ENCODE measurements at places on chromosomes 16 and 17.

DNA sequence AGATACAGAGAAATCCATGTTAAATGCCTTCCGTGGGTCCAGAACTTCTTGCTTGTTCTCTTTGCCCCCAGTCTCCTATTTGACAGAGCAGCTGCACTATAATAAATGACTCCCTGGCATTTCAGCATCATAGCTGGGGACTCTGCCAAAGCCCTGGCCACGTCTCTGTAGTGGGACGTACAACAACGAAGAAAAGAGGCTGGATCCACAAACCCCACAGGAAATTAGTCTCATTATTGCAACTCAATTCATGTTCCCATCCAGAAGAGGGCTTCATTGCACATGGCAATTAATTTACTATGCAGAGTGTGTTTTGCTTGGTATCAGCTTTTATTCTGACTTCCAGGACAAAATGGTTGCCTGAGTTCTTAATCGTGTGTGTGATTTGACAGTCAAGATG is 121.3 kb downstream of the CDH13 start:
- DNase-seq = no peak

DNA sequence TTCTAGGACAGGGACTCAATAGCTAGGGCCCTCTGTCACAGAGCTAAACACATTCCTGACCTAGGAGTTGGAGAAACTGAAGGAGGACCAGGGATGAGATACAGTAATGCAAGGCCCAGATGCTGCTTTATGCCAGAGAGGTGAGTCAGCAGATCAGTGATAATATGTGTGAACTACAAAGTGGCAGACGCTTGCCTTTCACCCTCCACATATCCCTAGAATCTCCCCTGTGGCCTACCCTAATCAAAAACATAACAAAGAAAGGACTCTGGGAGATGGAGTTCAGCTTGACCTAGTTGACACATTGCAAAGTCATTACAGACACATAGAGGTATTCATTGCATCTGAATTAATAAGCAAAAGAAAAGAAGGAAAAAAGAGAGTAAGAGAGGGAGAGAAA is 417.6 kb upstream of the DYNLRB2 start:
- no peak for DNase-seq

DNA sequence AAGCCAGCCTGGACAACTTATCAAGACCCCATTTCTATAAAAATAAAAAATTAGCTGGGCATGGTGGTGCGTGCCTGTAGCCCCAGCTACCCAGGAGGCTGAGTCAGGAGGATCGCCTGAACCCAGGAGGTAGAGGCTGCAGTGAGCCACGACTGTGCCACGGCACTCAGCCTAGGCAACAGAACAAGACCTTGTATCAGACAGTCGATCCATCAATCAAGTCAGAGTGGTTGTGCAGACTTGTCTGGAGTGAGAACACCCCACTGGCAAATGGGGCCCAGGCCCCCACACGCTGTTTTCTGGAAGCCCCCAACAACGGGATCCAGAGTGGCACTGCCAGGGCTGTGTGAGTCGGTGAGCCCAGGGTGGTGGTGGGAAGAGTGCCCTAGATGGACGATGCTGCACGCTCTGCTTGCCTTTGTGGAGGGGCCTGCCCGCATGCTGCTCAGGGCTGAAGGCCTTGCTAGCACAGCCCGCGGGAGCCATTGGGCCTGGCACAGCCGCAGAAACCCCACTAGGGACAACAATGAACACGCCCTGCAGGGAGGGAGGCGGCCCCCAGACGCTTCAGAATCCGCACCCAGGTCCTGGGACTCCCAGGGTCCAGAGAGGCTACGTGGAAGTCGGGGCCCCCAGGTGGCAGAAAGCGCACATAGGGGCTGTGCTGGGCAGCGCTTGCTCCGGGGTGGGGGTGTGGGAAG is 80.1 kb upstream of the GNG13 start:
- no peak for DNase-seq

DNA sequence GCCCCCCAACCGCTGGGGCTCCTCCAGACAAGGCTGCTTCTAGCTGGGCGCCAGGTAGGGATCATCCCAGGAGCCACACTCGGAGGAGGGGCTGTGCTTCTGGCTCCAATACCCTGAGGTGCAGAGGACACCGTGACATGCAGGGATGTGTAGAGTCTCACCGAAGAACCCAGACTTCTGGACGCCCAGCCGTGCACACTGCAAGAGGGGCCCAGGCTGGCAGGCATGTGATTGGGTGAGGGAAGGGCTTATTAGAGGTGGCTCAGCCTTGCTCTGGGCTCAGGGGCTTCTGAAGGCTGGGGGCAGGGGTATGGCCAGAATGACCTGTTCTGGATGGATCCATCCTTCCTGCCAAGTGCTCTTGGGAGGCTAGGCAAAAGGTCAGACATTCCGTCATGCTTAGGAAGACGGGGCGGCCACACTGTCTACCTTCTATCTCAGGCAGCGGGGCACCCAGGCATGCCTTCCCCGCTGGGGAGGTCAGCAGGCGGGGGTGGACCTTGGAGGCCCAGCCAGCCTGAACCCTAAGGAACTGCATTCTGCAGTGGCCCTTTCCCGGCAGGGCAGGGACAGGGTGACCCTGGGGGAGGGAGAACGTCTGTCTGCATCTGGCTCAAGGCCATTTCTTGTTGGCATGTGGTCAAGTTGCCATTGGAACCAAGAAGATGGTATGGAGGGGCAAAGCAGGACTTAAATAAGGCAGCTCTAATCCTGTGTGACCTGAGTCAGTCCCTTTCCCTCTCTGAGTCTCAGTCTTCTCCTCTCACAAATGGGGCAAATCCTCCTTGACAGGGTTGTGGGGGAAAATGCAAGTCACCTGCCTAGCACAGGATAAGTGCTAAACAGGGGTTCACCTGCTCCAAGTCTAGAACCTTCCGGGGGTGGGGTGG is 5.8 kb upstream of the ADGRG1 start:
- DNase-seq = no peak

DNA sequence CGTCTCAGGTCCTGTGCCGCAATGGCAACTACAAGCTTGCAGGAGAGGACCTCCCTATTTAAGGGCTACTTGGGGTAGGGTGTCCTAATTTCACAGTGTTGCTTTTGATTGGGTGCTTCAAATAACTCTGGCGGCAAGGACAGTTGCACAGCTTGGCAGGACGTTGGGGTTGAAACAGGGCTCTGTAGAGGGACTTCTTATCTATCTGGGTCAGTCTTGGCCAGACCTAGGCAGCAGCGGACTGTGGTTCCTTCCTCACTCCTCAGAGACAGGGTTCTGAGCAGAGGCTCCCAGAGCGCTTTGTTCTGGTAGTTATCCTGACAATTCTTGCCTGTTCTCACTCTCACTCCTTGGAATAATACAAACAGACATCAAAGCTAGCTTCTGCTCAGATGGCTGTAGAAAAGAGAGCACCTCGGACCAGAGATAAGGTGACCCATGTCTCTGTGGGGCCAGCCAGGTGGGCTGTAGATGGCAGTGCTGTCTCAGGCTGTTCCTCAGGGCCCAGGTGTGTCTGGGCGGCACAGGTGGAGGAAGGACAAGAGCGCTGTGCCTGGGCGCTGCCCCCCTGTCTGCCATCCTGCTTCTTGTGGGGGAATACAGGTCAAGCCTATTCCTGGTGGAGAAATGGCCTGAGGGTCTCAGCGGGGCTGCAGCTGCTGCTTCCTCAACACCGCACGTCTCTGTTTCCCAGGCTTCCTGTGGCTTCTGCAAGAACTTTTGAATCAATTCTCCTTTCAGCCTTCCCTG is 61.0 kb downstream of the PLD6 start:
- DNase-seq = no peak

DNA sequence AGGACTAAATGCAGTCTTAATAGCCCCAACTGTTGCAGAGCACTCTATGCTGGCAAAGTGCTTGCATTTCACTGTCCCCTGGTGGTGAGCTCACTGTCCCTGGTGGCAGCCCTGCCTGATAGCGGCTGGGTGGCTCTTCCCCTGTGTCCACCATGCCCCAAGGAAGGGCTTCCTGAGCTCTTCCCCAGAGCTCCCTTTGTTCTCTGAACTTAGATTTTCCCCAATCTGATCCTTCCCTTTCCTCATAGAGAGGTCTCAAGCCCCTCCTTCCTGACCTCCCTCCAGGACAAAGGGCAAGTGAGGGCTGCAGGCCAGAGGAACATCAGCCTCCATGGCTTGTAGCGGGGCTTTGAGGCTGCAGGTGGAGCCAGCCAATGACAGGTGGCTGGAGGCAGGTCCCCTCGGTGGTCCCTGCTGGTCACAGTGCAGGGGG is 17.0 kb downstream of the BEAN1 start:
- DNase-seq = no peak

DNA sequence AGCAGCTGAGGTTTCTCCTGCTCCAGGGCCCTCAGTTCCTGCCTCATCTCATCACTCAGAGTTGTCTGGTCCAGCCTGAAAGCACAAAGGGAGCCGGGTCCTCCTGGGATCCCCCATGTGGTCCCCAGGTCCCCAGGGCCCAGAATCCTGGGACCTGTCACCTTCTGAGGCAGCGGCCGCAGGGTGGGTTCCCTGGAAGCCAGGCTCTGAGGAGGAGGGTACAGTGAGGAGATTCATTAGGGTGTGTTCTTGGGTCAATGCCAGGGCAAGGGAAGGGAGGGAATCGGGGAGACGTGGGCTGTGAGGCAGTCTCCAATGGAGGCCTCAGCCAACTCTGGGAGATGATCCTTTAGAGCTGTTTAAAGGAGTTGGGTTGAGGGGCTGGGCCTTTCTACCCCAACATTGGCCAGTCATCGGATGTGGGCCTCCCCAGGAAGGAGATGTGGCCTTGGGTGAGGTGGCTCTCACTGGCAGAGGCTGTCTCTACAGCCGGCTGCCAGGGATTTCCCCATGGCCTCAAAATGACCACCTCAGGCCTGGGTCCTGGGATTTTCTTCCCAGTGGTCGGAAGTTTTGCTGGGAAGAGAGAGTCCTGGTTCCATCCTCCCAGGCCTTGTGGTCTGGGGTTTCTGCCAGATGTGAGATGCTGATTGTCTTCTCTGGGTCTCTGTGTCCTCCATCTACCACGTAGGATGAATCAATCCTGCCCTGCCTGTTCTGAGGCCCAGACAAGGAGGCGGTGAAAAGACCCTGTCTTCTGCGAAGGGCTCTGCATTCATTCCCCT is 47.3 kb downstream of the NLRP1 start:
- DNase-seq = no peak

DNA sequence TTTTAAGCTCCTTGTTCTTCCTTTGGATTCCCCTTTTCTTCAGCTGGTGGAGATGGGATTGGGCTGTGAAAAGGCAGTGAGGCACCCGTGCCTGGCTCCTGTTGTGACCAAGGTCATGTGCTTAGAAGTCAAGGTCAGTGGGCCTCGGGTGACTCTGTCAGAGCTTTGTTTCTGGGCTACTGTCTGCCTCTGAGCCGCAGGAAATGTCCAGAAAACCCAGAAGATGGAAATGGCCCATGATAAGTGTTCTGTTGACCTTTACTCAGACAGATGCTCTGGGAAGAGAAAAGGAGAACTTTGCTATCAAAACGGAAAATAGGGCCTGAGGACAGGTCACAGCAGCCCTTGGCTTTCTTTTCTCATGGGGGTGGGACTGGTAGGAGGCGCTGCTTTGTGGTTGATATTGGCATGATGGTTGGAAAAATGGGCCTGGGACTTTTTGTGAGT is 2.9 kb downstream of the ABCC1 start:
- no peak for DNase-seq

GRCh38 chr16:67517661-67518423 is 10.8 kb upstream of the RIPOR1 start:
- no peak for DNase-seq

DNA sequence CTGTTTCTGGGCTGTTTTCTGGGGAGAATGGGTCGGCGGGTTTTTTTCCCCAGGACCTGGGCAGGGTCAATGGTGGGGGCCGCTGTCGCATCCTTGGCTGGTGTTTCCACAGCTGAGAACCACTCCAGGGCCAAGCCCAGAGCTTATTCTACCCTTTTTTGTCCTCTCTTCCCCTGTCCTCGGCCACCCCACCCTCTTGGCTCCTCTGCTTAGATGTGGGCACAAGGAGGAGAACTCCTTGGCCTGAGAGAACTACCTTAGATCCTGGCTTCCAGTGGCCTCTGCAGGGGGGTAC is 4.0 kb downstream of the NOD2 start:
- no peak for DNase-seq

DNA sequence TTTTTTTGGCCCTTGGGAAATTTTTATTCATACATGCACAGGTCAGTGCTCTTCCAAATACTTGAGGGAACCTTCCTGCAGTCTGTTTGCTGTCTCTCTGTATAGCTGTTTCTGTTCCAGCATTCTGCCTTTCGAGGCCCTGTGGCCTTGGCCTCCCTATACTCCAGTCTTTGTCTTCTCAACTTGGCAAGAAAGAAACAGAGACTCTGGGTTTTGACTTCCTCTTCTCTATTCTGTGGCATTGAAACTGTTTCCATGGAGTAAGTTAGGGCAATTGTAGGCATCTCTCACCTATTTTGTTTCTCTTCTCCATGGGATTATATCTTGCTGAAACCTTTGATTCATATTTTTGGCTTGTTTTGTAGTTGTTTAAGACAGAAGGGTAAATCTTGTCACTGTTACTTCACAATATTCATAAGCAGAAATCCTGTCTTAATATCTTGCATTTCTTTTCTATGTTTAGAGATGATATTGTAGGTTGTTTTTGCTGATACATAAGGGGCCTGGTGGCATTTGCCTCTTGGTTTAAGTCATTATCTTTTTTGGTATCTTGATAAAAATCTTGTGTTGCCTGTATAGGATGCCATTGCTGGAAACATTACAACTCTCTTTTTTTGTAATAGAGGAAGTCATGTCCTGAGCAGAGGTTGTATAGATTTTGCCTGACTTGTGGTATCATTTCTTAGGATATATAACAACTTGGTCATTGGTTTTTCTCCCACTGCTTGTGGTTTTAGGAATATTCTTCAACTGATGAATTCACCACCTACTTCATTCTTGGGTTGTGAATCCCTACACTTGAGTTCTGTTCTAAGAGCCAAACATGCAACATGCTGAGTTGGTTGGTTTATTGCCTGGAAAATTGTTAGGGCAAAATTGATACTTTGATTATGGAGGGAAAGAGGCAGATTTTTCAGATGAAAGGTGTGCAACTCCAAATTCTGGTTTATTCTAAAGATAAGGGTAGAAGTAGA is 168.6 kb downstream of the FTO start:
- no peak for DNase-seq

- DNase-seq = no peak
Observed at GRCh38 chr16:51409001-51409675, 258.1 kb upstream of the SALL1 start.

DNA sequence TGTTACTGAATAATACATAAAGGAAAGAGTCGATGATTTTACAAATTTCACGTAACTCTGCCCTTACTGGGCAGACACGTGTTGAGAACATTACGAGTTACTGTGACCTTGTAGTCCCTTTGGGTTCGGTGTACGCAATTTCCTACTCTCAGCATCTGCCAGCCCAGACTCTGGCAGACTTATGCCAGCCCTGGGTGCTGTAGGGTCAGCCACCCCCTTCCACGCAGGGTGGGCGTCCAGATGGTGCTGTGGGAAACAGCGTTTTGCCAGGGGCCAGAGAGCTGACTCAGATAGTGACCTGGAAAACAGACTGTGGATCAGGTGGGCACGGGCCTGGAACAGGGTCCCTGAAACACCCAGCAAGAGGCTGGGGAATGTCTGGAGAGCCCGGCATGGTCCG is 148.9 kb downstream of the RPTOR start:
- DNase-seq = no peak

DNA sequence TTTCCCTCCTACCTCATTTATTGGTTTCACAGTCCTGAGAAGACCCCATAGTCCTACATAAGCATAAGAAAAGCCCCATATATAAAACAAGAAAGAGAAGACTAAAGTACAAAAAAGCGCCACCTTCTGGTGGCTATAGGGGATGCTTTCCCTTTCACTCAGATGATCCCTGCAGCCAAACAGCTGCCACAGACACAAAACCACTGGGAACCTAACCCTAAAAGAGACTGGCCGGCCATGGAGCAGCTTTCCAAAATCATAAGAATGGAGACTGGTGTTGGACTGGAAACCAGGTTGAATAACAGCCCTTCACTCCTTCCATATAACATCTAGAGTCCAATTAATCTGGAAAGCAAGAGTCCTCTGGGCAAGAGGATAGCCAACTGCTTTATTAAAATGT is 11.4 kb downstream of the DYNC1LI2 start:
- no peak for DNase-seq
